Gastroesophageal sphincter (tissue), 4 donors: ENCODE measurements at places on chromosomes 3 and 15.
A peak's percentile ranks its signal among the peaks of the same experiment; 100 is the strongest.

DNA sequence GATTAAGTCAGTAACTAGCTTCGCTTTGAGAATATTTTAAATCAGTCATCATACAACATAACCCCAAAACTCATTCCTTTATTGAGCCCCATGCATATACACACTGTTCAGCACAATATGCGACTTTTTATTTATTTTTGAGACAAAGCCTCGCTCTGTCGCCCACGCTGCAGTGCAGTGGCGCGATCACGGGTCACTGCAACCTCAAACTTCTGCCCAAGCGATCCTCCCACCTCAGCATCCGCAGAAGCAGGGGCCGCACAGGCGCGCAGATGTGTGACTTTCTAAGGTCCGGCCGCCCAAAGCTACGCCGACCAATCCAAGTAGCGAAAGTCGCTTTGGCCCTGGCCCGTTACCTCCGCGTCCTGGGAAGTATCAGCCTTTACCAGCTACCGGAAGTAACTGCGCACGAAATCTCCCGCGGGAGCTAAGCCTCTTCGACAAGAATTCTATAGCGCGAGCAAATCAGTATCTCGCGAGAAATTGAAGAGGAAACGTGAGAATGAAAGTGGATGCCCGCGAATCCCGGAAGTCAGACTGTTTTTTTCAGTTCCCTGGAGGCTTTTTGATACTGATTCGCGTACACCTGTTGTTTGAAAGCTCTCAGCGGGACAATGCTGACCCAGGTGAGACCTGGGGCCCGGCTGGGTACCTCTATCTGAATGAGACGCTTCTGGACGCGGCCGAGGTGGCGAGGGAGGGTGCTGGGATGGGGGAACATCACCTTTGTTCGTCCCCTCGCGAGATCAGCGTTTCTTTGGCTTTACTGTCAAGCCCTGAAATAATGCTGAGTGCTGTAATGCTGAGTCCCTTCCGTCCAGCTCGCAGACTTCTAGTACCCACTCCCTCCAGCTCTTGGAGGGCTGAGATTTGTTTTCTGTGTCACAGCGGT, at the start of the genes DHFR2 and NSUN3:
Gene DHFR2 (minus strand): TSS at position 404 of the 892 bp plus-strand sequence. CDS start 1,405 bp downstream, outside the sequence.
Gene NSUN3 (plus strand): TSS at position 549 of the 892 bp plus-strand sequence. CDS start 66 bp downstream, at position 615.
- ATAC-seq, result peak; percentile 97

DNA sequence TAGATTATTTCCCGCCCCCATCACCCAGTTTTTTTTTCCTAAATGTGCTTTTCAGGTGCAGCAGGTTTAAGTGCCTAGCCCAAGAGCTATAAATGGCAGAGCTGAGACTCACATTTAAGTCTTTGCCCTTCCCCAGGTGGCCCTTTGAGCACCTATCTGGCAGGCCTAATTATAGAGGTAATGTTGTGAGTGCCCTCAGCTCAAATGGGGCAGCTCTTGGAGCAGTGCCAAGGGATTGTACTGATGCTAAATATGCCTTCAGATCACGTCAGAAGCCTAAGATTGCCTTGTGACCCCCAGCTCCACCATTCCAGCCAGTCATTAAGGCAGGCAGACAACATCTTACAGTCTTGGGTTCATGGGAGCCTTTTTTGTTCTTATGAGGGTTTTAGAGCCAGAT, 159.5 kb downstream of the RPLP1 start:
- no peak for ATAC-seq

- no peak for ATAC-seq
Measured at GRCh38 chr15:31606194-31606669, 279.6 kb downstream of the KLF13 start.

DNA sequence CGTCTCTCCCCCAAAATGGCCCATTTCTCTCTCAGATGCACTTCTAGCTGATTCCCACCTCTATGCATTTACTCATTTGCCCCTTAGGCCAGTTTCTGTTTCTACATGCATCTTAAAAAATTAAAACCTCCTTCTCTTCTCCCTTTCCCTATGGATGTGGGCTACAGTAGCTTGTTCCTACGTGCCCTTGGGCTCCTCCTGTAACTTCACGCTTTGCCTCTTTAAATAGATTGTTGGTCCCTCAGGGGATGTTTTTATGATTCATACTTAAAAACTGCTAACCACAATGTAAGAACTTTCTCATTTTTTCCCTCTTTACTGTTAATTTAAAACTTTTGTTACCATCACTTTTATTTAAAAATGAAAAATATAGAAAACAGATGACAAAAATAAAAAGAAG, 185.6 kb upstream of the MRPL3 start:
- ATAC-seq, result no peak

GRCh38 chr15:77023576-77024272, 28.8 kb downstream of the PSTPIP1 start:
- no peak for ATAC-seq

GRCh38 chr15:92579931-92580470, 75.6 kb downstream of the FAM174B start:
- no peak for ATAC-seq

GRCh38 chr3:49717211-49717958, 2.1 kb downstream of the AMIGO3 start:
- no peak for ATAC-seq

DNA sequence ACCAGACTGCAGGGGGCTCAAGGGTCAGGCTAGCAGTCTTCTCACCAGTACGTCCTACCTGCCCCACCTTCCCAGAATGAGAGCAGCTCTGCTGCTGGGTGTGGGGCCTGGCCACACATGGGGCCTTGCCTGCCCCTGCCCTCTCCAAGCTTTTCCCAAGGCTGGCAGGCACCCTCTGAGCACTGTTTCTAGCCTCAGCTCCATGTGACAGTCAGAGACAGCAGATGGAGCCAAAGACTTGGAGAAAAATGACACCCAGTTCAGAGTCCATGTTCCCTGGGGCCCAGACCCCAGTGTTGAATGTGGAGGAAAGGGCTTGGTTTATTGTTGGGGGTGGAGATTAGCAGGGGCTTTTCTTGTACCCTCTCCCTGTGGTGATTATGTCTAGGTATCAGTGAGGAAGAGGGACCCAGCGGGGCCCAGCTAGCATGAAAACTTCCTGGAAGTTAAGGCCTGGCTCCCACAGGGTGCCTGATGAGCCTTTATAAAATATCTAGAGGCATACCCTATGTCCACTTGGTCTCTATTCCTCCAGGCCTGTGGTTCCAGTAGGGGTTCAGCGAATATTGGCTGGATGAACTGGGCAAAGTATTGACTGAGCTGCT, 153.8 kb downstream of the EEFSEC start:
- no peak for ATAC-seq

GRCh38 chr15:100033140-100033857, 300.1 kb upstream of the LYSMD4 start:
- peak; percentile 40 for ATAC-seq

GRCh38 chr3:63900459-63900858, 11.7 kb downstream of the SCAANT1 start:
- ATAC-seq, result no peak

DNA sequence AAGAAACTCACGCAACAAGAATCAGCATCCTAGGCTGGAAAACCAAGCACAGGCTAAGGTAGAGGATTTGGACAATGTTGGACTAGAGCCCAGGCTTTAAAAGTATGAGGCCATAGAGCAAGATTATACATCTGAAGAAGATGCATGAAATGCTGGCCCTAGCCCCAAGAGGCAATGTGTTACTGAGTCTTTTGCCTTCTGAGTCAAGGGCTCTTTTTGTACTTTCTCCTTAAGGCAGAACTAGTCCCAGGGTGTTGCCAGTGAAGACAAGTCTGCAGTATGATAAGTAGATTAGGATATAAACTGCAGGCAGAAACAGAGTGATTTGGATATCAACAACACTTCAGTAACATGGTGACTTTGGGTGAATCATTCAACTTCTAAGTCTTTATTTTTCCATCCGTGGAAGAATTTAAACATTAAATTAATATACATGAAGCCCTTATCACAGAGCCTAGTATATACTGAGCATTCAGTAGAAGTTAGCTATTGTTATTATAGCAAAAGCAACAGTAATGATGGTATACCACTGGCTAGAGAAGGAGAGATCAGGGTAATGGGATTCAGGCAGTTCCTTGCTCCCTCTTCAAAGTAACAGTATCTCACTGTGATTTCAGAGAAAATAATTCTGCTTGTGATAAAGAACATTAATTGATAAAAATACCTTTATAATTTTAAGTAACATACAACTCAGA, 99.9 kb upstream of the MLF1 start:
- no peak for ATAC-seq

DNA sequence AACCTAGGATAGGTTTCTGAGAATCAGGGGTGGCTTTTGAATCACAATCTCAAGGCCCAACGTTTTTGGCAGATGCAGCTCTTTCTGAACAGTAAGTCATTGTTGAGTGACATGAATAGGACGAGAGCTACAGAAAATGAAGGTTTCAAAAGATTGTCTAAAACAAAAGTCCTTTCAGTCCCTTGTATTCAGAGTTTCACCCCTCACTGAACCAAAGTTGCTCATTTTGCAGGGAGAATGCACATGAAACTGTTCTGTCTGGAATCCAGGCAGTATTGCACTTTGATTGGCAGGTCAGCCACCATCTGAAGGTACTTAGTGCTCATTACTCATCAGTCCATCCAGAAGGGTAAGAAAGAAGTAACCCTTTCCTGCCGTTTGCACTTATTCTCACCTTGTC, 24.1 kb upstream of the RASGRP1 start:
- no peak for ATAC-seq

GRCh38 chr3:185744997-185745843, 79.6 kb downstream of the IGF2BP2 start:
- no peak for ATAC-seq

GRCh38 chr3:128385080-128385832, 81.4 kb downstream of the DNAJB8 start:
- peak; percentile 27 for ATAC-seq

DNA sequence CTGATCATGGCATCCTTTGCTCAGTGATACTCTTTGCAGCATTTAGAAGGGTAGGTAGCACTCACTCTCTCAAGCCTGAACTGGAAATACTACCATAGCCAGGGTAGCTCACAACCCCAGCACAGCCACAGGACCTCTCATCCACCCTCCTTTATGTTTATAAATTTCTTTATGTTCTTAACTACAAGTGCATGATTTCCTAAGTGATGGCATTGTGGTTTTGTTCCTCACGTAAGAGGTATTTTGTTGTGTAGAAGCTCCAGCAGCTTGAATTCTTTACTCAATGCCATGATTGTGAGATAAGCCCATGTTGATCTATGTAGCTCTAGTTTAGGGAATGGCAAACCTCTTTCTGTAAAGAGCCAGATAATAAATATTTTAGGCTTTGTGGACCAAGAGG, 7.9 kb upstream of the RTP3 start:
- ATAC-seq, result no peak

DNA sequence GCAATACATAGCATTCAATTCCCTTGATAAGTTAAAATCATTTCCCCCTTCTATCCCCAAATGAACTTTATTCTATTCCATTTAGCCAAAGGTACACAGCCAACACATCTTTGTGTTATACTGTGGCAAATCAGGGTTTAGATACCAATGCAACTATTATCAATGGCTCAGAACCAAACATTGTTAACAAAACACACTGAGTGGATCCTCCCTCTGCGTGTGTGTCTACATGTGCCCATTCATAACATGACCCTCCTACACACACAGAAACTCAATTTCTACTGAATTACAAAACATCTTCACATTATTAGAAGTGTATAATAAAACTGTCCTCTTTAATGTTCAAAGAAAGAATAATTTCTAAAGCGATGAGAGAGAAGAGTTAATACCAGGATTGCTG, 1.3 kb downstream of the TTBK2 start:
- no peak for ATAC-seq

GRCh38 chr3:38222032-38222634, 43.5 kb upstream of the SLC22A13 start:
- ATAC-seq, result no peak
